ENCODE measurements at places on chromosomes 16 and 17.

- no peak for DNase-seq
Measured at GRCh38 chr17:75799402-75799801, 14.8 kb downstream of the UNK start.

- DNase-seq, result peak; percentile 42
Measured at GRCh38 chr17:50206604-50207293, 5.3 kb upstream of the COL1A1 start.

- no peak for DNase-seq
Measured at GRCh38 chr17:19727501-19728078, 11.2 kb upstream of the SLC47A2 start.

GRCh38 chr16:15055141-15056053 is 477 bp downstream of the NTAN1 start:
- DNase-seq, result no peak

- DNase-seq, result peak; percentile 90
Measured at GRCh38 chr16:30874821-30875717, 18.8 kb downstream of the BCL7C start.

GRCh38 chr16:74271872-74272271 is 24.7 kb upstream of the PSMD7 start:
- no peak for DNase-seq

DNA sequence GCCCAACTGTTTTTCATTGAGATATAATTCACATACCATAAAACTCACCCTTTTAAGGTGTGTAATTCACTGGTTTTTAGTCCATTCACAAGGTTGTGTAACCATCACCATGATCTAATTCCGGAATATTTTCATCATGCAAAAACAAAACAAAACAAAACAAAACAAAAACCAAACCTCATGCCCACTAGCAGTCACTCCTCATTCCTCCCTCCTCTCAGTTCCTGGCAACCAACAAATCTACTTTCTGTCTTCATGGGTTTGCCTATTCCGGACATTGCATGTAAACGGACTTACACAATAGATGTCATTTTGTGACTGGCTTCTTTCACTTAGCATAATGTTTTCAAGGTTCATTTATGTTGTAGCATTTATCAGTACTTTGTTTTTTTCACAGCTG is 4.5 kb upstream of the NOD2 start:
- DNase-seq, result no peak

DNA sequence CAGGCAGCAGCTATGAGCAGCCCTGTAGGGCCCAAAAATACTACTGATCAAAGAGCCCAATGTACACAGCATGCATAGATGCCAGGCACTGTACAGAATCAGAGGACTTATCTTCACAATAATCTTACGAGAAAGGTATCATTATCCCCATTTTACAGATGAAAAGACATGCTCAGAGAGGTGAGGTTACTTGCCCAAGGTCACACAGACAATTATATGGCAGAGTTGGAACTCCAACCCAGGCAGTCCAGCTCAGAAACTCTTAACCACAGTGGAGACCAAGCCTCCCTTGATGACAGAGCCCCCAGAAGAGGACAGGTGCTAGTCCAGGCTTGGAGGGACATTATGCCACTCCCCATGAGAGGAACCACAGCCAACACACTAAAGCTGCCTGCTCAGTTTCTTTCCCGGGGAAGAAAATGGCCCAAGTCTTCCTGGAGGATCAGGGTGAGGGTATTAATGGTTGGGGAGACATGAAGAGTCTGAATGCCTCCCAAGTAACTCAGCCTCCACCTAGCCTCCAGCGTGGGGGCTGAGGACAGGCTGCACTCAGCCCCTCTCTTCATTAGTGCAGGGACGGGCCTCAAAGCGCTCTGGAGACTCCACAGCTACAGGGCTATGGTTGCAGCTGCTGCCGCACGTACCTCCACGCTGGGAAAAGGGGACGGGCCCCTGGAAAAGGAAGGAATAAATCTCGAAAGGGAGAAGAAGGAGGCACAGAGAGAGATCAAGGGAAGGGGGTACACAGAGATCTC is 826 bp downstream of the UNC119 start:
- DNase-seq, result no peak

DNA sequence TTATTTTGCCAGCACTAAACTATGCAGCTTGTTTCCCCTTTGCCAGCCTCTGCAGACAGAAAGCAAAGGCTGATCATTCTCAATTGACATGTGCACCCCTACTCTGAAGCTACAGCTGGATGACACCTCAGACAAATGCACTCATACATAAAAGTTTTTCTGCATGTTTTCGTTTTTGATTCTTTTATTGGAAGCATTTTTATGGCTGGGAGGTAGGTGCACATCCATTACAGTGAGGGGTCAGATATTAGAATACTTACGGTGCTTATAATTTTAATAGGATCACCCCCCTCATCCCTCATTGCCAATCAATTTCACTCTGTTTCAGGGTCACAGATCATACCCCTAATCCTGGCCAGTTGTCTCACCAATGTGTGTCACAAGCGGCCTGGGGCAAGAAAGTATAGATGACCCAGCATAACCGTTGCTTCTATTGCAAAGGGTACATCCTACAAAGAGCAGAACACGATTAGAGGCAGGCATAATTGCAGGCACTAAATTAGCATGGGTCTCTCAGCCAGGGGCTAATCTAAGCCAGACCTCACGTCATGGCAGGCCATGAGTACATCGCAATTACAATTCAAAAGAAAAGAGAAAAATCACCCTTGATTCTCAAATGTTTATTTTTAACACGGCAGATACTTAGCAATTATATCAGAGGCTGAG is 89.5 kb upstream of the SOX9 start:
- DNase-seq, result no peak

GRCh38 chr17:71709271-71709890 is 411.4 kb upstream of the SOX9 start:
- no peak for DNase-seq

GRCh38 chr16:25177831-25178688 is 38.7 kb upstream of the AQP8 start:
- no peak for DNase-seq

DNA sequence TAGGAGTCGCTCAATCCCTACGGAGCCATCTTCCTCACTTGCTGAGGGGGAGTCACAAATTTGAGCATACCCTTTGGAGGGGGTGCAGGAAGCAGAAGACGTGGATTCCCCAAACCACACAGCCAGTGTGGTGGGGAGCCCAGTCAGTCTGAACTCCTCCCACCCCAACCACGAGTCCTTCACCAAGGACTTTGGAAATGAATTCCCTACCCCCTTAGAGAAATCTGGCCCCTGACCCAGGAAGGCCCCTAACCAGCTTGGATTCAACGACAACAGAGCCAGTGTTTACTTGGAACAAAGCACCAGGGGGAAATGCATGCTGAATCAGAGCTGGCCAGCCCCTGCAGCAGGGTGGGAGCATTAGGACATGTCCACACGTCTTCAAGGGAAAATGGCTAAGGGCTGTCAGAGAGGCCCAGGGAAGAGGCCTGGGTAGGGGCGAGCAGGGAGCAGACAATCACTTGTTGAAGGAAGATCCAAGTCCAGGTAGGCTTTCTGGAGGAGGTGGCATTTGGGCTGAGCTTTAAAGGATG is 5.5 kb upstream of the TMEM92 start:
- DNase-seq, result no peak

GRCh38 chr17:76716146-76716838 is 5.5 kb upstream of the MXRA7 start:
- DNase-seq, result no peak

DNA sequence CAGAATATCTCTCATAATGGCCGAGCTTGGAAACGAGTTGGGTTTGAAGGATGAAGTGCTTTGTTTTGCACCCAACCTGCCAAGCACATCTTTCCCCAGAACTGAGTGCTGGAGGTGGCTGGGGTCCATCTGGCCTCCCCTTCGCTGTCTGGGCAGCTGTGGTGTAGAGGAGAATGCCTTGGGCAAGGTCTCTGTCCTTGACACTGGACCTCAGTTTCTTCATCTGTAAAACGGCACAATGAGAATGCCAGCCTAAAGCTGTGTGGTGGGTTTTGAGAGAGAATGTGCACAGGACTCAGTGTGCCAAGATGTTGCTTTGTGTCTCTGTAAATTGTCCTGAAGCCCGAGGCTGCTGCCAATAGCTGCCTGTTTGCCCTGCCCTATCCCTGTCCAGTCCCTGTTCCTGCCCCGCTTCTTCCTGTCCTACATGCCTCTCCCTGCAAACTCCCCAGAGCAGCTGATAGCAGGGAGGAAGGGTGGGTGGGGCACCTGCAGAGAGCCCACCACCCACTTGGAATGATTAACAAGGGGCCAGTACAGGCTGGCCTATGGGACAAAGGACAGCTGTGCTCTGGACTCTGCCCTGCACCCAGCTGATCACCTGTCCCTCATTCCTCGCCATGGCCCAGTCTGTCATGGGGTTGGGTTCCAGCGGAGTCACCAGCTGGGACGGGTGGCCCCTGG is 15.3 kb downstream of the LASP1 start:
- no peak for DNase-seq

GRCh38 chr16:1141716-1142115 is 11.2 kb upstream of the CACNA1H start:
- no peak for DNase-seq

- no peak for DNase-seq
Measured at GRCh38 chr16:66335704-66336329, 30.7 kb upstream of the CDH5 start.

- DNase-seq, result no peak
Measured at GRCh38 chr16:86261379-86261778, 248.9 kb upstream of the FOXF1 start.

DNA sequence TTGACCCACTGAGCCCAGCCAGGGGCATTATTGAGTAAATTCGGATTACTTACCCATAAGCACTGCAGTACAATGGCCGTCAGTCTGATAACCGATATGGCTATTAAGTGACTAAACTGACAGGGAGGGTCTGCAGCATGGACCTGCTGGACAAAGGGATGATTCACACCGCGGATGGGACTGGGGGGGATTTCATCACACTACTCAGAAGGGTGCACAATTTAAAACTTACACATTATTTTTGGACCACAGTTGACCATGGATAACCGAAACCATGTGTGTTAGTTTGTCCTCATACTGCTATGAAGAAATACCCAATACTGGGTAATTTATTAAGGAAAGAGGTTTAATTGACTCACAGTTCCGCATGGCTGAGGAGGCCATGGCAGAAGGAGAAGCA is 106.5 kb downstream of the ABCC6 start:
- no peak for DNase-seq

DNA sequence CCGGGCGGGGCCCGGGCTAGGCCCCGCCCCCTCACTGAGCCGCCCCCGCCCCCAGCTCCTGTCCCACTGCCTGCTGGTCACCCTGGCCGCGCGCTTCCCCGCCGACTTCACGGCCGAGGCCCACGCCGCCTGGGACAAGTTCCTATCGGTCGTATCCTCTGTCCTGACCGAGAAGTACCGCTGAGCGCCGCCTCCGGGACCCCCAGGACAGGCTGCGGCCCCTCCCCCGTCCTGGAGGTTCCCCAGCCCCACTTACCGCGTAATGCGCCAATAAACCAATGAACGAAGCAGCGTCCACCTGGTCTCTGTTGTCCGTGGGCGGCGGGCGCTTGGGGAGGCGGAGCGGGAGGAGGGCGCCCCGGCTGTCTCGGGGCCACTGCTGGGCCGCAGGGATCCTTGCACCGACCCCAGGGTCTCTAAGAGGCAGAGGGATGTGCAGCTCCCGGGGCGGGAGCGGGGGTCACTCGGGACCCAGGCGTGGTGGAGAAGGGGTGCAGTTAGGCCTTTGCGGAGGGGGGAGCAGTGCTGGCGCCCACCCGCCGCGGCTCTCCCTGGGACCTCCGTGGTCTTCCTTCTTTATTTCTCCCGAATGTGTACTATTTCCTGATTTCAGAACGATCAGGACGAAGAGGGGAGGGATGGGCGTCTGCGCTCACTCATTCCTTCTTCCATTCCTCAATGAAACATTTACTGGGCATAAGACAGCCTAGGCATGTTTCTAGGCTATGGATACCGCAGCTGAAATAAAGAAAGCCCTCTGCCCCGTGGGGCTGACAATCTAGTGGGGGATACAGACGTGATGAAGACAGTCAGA is 2.0 kb downstream of the HBZ start:
- peak; percentile 32 for DNase-seq

GRCh38 chr17:76506408-76507345 is 5.5 kb upstream of the RHBDF2 start:
- peak; percentile 85 for DNase-seq

Measured in activated naive CD4-positive, alpha-beta T cell treated with anti-CD3 and anti-CD28 coated beads, Interleukin-2, amount 50 U/mL, for 16 hours (primary cell).